ENCODE measurements at places on chromosomes 16 and 17.

- no peak for DNase-seq
Observed at GRCh38 chr17:19433727-19434340, 22.8 kb downstream of the RNF112 start.

DNA sequence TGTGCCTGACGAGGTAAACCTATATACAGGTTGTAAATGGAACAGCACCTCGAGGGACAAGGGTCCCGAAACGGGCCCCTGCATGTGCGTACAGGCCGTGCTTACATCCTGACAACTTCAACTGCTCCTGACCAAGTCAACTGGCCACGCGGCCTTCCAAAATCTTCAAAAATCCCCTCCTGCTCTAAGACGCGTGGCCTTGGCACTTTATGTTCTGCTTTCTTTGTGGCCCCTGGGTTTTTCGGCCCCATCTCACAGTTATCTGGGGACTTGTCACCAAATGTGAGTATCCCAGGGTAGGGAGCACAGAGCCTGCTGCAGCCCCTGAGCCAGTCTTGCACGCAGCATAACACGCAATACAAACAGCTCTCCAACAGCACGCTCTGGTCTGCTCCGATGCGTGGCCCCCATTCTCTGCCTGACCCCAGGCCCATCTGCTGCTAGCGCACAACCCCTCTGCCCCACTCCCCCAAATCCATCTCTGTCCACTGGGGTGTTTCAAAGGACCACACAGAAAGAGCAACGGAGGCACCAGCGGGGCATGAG is 659 bp downstream of the RPH3AL start:
- no peak for DNase-seq

DNA sequence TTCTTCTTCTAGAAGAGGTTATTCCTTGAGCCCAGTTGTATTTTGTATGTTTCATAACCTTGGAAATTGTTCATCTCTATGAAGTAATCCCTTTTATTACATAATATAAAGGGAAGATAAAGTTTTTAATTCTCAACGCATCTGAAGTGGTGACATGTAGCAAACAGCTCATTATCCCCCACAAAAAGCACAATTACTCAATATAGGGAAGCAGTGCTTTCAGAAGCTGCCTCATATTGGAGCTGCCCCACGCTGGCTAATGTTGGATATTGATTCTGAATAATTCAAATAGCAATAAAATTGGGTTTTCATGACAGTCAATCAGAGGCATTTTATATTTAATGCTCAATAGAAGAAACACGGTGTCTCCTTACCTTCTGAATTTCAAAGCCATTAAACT is 604.3 kb upstream of the RBFOX1 start:
- DNase-seq, result no peak

DNA sequence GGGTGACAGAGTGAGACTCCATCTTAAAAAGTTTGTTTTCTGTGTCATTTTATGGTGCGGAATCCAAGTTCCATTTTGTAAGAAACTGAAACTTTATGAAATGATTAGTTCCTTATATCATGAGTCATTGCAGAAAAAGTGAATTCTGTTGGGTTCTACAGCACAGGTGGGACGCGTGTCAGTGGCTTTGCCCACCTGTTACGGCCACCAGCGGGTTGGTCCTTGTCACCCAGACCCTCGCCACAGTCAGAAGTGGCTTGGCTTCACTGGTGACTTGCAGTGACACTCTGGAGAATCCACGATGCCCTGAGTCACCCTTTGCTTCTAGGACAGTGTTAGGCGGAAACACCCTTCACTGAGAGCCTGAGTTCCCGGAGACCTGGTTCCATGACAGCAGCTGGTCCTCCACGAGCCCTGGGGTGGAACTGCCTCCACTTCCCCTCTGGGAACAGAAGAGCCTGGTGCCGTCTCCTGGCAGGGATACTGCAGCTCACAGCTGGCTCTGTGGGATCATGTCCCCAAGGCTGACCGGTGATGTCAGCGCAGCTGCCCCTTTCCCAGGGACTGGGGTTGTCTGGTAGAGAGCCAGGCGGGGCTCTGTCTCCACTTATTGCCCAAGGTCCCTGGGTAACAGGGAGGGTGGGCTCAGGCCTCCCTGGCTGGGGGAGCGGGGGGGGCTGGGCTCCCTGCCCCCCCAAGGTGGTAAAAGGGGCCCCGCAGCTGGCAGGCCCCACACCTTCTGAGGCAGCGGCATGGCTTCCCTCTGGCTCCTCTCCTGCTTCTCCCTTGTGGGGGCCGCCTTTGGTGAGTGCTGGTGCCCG is at the start of gene CTRB1:
TSS of gene CTRB1 (plus strand) at position 733 of the 821 bp plus-strand sequence. CDS start at position 753, 20 bp downstream.
- DNase-seq, result no peak

- DNase-seq, result no peak
Observed at GRCh38 chr16:21996923-21997696, 3.8 kb downstream of the PDZD9 start.

GRCh38 chr16:56849690-56850680 is 15.0 kb upstream of the SLC12A3 start:
- DNase-seq, result no peak

- peak; percentile 34 for DNase-seq
Observed at GRCh38 chr17:49959183-49959935, 9.6 kb upstream of the DLX4 start.

- no peak for DNase-seq
Observed at GRCh38 chr16:1496464-1496863, 3.3 kb downstream of the TELO2 start.

- peak; percentile 60 for DNase-seq
Observed at GRCh38 chr16:4917117-4917516, 19.8 kb downstream of the PPL start.

GRCh38 chr17:76841776-76842405 is 26.3 kb upstream of the MGAT5B start:
- no peak for DNase-seq

- DNase-seq, result no peak
Observed at GRCh38 chr17:73268582-73269328, 7.1 kb upstream of the CPSF4L start.

DNA sequence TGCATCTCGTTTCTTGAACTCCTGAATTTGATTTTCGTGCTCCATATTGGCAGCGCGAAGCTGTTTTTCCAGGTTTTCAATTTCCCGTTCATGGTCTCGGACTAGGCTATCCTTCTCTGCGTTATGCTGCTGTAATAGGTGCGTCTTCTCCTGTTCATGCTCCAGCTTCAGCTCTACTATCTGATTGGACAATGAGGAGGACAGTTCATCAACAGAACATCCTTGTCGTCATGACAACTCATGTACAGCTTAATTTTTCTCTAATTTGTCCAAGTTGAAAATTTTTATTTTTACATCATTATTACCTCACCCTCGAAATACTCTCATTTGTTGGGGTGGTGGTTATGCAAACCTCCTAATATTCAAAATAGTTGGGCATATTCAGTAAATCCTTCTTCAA is 289.8 kb downstream of the CEP112 start:
- no peak for DNase-seq

DNA sequence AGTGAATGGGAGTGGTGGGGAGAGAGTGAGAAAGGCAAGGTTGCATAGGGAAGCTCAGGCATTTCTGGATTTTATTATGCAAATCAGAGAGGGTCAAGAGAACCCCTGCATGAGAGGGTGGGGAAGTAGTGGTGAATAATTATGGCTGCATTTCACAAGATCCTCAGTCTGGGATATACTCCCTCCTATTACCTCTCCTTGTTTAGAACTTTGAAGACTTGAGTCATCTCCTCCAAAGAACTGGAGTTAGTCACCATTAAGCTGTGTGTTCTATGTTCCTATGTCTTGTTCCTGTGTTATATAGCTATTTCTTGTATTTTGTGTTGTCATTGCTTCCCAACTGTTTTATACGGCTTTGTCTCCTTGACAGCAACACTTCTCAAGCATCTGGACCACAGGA is 18.4 kb downstream of the SOX9 start:
- DNase-seq, result peak; percentile 79

DNA sequence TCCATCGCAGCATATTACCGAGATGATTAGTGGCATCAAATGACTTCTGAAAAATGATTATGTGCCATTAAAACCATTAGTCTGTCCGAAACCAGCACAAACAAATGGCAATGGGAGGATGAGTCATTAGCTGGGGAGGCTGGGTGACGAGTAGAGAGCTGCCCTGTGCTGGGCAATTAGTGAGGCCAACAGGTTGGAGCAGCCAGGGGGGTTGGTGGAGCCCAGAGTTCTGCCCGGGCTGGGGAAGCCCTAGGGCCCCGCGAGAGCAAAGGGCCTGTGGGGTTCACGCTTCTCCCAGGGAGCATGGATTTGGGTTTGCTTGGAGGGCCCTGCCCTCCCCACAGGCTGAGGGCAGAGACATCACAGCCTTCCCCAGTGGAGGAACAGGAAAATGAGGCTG is 152.1 kb upstream of the RPL38 start:
- DNase-seq, result no peak

- DNase-seq, result peak; percentile 0
Observed at GRCh38 chr16:52050418-52050817, 496.5 kb downstream of the TOX3 start.

DNA sequence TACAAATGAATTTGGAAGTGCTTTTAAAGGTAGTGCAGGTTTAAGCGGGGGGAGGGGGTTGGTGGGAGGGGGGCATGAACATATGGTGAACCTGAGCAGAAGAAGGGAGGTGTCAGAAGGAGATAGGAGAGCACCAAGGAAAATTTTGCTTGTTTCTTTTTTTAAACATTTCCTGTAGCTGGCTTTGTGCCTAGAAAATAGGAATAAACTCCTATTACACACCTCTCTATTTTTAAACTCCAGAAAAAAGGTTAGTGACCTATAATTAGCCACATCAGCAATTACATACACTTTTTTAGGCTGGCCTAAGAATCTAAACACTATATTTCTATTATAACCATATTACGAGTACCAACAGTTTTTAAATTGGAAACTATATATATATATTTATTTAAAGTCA is 159.1 kb downstream of the SKAP1 start:
- no peak for DNase-seq

DNA sequence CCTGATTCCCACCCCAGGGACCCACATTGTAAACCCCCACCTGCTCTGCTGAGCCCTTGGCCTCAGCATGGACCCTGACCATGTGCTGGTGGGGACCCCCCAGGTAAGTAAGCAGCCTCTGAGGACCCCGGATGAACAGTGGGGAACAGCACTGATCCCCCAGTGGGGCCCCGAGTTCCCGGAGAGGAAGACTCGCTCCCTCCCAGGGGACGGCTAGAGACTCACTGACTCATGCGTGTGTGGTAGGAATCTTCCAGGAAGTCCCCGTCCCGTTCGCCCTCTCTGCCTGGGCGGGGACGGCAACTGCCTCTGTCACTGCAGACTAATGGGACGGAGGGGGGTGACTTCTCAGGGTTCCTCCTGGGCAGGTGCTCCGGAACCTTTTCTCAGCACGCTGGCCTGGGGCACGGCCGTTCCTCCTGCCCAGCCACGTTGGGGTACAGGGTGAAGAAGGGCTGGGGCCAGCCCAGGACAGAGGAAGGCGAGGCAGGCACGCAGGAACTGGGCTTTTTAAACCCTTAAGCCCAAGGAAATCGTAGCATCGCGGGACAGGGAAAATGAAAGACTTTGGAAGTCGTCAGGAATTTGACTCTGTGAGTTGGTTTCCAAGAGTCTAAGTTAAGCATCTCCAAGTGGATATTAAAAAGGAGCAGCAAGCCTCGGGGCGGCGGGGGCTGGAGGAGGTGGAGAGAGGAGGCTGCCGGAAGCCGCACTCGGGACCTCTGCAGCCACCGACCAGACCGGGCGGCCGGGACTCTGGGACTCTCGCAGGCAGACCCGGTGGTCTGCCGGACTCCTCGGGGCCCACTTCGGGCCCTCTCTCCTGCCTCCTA is 178.7 kb downstream of the SEC14L1 start:
- DNase-seq, result peak; percentile 94

- DNase-seq, result no peak
Observed at GRCh38 chr17:73588891-73589290, 55.4 kb downstream of the SDK2 start.

- DNase-seq, result no peak
Observed at GRCh38 chr17:30493780-30494179, 16.6 kb downstream of the GOSR1 start.

GRCh38 chr16:58105631-58106030 is 23.6 kb downstream of the CFAP20 start:
- DNase-seq, result no peak

DNA sequence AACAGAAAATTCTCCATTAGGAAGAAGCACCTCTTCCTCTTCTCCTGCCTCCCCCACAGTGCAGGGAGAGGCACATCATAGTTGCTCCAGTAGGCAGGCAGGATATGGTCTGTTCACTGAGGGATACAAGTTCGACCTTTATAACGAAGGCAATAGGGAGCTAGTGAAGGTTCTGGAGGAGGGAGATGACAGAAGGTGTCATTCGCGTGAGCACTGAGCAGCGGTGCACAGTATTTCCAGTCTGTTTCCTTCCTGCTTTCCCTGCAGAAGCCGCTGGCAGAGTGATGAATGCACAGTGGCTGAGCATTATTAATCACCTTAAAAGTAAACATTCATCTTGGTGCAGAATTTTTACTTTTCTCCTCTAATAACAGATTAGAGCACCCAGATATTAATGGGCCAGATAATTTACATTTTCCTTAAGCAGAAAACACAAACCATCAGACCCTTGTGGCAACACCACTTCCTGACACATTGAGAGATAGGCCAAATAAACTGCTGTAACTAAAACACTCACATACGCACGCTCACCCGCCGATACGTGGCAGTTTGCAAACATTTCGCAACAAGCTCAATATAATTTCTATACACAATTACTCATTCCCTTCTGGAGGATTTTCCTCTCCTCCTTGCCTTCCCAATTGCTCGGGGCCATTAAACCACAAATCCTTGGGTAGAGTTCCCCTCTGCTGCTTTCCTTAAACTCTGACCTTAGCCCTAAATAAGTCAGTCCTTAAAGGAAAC is 69.5 kb downstream of the AIPL1 start:
- DNase-seq, result peak; percentile 62

GRCh38 chr17:3558603-3559269 is 1.1 kb upstream of the TRPV3 start:
- DNase-seq, result peak; percentile 17

DNA sequence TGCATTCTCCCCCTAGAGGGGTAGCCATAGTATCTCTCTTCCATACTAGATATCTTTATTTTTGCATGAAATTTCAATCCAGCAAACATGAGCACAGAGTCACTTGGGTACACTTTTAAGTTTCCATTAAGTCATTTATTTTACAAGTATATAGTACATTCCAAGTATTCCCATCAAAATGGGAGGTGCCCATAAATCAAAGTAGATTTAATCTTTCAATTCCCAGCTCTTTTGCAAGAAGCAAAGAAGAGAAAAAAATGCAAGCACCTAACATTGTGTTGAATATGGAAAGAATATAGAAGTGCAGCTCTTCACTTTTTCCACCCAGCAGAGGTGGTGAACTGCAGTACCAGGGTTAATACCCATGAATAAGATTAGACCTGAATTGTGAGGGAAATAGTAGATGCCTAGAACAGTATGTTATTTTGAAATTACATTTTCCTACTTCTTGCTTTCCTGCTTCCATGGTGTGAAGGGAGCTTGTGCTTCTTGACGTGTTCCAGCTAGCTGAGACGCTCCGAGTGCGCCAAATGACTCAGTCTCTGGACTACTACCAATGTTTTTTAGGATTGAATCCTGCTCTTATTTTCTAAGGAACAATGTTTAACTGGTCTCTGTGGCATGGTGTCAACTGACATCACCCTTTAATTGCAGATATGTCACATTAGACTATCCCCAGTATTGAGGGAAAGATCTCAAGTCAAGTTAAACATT is 151.1 kb upstream of the MAF start:
- peak; percentile 75 for DNase-seq

DNA sequence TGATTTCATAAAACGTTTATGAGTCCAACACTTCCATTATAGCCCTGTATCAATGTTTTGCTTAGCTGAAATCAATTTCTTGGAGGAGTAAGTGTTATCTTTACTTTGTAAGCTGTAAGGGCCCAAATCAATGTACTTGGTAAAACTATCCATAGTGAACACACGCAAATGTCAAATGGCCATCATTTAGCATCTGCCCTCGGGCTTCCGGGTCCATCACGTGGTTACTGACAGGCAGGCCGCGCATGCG is 687 bp upstream of the NARF start:
- DNase-seq, result no peak
